Activated CD4-positive, alpha-beta memory T cell treated with anti-CD3 and anti-CD28 coated beads, Interleukin-2, amount 10 ng/mL, durations not matched to agents 7 days and 5 days (primary cell): ENCODE measurements at places on chromosomes 2 and 18.

DNA sequence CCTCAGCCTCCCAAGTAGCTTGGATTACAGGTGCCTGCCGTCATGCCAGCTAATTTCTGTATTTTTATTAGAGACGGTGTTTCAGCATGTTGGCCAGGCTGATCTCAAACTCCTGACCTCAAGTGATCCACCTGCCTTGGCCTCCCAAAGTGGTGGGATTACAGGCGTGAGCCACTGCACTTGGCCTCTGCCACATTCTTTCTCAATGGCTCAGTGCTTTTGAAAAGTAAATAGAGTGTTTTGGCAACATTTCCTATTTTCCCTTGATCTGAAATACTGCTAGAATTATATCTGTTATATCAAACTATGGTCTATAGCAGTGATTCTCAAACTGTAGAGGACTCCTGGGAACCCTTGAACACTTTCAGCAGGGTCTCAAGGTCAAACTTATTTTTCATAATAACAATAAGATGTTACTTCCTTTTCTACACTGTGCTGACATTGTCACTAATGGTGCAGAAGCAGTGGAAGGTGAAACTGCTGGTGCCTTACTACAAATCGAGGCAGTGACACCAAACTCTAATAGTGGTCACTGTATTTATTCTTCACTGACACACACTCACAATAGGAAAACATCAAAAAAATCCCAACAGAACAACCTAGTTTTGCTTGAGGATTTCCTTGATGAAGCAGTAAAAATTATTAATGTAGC, 10.6 kb downstream of the DAW1 start:
- DNase-seq, result no peak

- no peak for DNase-seq
Measured at GRCh38 chr2:186575302-186575701, 14.6 kb upstream of the ITGAV start.

- no peak for DNase-seq
Measured at GRCh38 chr18:77572537-77572936, 322.9 kb downstream of the GALR1 start.

- DNase-seq, result no peak
Measured at GRCh38 chr2:231743376-231744116, 35.2 kb downstream of the PTMA start.

- no peak for DNase-seq
Measured at GRCh38 chr2:180651596-180651995, 328.8 kb upstream of the UBE2E3 start.

GRCh38 chr2:81835321-81836000, 1530.9 kb upstream of the LRRTM1 start:
- no peak for DNase-seq

GRCh38 chr2:229620759-229621158, 93.6 kb downstream of the DNER start:
- no peak for DNase-seq

GRCh38 chr2:167254721-167255120, 366.4 kb downstream of the XIRP2 start:
- no peak for DNase-seq

GRCh38 chr2:97740590-97741182, 27.3 kb downstream of the ZAP70 start:
- DNase-seq, result peak; percentile 46

DNA sequence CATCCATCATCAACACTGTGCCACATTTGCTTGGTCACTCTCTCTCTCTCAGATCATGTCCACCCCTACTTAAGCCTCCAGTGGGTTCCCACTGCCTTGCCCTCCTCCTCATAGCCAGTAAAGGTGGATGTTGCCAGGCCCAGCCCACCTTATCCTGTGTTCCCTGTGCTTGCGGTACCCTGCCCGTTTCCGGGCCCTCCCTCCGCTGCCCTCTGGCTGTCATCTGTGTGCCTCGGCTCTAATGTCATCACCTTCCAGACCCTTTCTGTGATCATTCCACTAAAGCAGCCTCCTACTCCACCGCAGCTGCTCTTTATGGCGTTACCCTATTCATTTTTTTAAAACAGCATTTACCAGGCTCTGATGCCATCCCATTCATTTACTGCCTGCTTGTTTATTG, 305.7 kb upstream of the SKOR2 start:
- DNase-seq, result no peak

DNA sequence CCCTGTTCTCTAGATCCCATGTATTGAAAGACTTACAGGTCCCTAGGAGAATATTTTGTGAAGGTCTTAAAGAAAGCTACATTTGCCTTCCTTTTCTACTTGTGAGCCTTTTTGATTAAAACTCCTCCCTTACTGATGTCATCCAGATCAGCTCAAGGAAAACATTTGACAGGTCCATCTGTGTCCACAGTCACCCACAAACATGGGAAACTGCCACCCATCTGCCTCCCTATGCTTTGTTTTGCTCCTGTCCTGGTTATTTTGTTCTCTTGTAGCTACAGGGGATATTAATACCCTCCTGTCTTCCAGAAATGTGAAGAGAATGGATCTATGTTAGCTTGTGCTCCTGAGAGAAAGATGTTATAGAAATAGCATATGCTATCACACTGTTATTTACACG, 203.6 kb upstream of the GALNT5 start:
- DNase-seq, result no peak

- DNase-seq, result peak; percentile 25
Measured at GRCh38 chr2:109128616-109129355, at the start of gene SH3RF3. Gene SH3RF3 (plus strand): TSS chr2:109129205.

DNA sequence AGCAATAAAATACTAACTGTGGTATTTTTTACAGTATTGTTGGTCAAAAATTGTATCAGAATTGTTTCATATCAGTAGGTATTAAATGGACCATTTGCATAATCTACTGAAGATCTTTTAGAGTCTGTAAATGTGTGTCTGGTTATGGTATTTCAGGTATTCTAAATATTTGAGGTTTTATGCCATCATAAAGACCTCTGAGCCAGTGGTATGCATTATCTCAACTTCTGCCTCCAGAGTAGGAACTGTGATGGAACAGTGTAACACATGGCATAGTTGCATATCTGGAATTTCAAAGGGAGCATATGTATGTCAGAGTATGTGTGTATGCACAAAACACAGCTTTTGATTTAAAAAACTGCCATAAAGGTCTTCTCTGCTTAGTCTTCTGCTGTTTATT, 15.4 kb downstream of the GREB1L start:
- no peak for DNase-seq

DNA sequence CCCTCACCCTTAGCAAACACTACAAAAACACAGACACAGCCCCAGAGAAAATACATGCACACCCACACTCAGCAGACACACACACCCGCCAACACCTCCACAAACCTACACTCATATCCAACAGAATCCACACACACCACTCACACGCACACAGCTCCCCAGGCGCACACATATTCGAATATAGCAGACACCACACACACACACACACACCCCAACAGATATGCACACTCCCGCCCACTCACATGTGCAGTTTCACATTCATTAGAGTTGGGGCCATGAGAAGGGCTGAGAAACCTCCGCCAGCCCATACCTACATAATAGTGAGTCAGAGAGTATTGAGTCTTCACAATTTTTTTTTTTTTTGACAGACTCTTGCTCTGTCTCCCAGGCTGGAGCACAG, 29.4 kb upstream of the NOTO start:
- peak; percentile 26 for DNase-seq

DNA sequence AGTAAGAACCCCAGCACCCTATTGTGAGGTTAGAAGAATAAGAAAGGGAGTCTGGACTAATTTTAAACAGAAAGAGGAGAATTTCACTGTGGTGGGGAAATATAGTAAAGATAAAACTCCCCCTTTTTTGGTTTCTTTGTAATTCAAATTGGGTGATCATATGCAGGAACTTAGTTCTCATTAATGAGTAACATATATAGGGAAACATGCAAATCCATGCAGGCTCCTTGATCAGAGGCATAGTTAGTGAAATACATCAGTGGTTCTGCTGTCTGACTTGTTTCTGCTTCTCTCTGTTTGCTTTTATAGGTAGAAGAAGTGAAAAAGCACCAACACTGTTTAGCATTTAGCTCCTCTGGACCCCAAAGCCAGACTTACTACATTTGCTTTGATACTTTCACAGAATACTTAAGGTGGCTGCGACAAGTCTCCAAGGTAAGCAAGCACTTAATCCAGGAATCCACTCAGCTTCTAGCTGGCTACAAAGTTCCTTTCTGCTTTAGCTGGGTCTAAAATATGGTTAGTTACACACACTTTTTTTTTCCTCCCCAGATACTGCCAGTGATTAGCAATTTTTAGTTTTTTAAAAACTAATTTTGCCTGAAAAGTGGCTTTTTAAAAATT, 123.2 kb downstream of the PHLPP1 start:
- no peak for DNase-seq

GRCh38 chr2:81084101-81084500, 779.5 kb upstream of the LRRTM1 start:
- DNase-seq, result no peak

- no peak for DNase-seq
Measured at GRCh38 chr2:205765151-205765550, 82.8 kb downstream of the NRP2 start.

GRCh38 chr18:50560681-50561629, 1.1 kb downstream of the MAPK4 start:
- DNase-seq, result no peak

DNA sequence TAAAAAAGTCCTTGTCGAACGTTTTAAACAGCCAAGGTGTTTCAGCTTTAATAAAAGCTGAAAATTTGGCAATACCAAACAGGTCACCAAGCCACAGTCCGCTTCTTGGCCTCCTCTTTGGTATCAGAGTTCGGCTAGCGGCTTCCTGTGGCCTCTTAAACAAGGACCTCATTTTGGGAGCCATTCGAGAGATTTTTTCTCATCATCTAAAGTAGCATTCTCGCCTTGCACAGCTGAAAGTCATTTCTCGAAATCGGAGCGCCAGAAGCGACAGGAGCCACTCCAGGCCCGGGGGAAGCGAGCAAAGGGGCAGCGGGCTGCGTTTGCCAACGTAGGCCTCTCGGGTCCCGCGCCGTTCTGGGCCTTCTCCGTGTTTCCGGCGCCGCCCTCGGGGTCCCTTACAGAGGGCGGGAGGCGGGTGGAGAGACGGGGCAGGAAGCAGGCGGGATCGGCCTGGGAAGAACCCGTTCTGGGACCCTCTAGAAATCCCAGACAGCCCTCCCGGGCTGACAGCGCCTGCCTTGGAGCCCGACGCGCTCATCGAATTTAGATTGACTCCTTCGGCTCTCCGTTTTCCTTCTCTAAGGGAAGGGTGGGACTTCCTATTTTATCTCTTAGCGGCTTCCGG, 522 bp upstream of the ZNF407 start:
- DNase-seq, result peak; percentile 74

DNA sequence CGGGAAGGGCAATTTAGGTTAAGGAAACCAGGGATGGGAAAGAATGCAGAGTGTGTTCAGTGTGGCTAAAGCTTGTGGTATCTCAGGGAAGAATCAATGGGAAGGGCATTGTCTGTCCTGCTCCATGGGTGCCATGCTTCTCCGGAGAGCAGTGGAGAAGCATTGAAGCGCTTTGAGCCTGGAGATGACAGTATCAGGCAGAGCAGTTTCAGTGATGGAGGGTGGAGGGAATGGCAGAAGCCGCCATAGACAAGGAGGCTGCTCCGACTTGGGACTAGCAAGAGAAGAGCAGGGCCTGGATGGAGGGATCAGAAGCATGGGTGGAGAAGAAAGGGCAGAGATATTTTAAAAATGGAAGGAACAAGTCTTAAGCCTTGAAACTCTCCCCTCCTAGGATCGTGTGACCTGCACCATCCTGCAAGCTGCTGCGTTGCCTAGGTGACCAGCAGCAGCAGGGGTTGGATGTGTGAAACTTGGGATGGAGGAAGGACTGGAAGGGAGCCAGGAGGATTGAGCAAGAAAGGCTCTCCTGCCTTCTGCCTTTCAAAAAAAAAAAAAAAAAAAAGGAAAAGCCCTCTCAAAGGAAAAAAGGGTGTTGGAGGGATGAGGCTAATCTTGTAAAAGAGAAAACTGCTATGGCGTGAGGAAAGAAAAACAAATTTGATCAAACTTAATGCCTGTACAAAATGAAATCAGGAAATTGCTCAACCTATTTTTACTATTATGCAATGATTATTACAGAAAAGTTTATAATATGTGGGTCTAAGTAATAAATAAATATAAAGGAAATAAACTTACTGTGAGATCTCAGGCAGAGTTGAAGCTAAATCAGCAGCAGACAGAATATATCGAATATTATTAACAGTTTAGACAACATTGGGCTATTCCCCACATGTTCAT, 493.8 kb upstream of the NRP2 start:
- DNase-seq, result no peak

- DNase-seq, result no peak
Measured at GRCh38 chr18:46273861-46274260, 169.7 kb downstream of the HAUS1 start.

DNA sequence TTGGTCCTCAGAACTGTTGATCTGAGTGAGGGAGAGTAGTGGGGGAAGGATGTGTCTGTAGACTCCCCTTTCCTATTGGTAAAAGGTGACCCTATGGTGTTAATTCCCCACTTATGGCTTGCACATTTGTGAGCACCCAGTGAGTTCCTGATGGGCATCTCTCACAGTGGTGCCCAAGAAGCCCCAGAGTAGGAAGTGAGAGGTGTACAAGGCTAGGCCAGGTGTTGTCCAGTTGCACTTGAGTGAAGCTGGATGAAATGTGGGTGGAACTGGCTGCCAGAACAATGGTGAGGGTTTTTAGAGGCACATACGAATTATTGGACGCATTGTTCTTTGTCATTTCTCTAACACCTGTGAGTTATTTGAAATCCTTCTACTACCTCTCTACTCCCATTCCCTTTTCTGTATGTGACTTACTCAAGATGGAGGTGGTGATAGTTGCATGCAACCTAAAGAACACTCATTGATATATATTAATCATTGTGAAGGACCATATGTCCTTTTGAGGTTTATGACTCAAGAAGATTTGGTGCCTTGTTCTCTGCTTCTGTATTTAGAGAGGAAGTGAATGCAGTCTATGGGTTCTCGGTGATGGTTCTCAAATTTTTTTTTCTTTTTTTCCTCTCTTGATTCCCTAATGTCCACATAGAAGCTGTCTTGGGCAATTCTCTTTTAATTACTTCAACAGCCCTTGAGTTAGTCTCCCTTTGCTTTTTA, 162.7 kb downstream of the FSHR start:
- no peak for DNase-seq

DNA sequence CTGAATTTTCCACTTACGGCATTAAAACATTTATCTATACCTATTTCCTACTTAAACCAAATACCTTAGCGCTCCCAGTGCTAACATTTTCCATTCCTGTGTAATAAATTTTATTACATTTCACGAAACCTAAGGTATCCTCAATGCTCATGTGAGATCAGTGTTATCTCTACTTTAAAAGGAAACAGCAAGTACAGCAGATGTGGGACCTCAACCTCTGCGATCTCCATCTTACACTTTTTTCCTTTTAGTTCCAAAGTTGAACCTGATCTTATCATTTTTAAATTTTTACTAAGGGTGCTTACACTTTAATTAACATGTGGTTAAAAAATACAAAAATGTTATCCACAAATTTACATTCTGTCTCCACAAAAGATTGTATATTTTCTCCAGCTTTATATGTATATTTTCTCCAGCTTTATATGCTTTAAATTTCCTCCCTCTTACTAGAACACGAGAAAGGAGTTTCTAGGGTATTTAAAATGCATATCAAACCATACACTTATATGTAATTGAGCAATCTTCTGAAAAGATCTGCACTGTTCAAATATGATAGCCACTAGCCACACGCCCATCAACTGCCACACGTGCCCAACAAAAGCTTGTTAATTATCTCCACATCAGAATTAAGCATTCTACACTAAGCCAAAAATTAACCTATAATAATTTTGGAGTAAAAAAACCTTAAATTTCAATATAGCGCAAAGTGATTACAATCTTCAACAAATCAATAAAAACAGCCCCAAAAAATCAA, 38.1 kb downstream of the MBOAT2 start:
- DNase-seq, result no peak

- peak; percentile 10 for DNase-seq
Measured at GRCh38 chr2:240297256-240298116, 138.0 kb upstream of the GPC1 start.
